ENCODE measurements at places on chromosomes 2 and 18.

DNA sequence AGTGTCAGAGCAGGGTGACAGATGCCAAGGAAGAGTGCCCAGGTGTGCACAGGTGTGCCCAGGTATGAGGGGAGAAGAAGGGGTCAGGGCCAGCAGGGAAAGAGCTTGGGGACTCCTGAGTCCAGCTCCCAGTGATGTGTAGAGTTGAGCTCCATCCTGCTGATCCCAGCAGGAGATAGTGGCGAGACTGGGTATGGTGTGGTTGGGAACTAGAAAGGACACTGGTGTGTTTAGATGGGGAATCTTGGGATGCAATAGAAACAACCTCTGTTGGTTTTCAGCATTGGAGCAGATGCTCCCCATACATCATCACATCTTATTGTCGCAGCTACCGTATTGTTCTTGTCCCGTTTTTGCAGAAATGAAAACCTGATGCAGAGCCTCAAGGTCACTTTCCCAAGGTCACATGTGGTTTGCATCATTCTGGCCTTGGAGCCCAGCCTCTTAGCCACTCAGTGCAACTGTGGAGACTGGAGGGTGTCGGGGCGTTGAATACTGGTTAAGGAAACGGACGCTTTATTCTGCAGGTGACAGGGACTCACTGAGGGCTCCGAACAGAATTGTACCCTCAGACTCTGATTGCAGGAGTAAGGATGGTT lies 166.7 kb downstream of the AGAP1 start:
- no peak for DNase-seq

GRCh38 chr2:182628916-182629315 lies 87.1 kb upstream of the DNAJC10 start:
- no peak for DNase-seq

- DNase-seq, result no peak
Observed at GRCh38 chr2:134491771-134492441, 226.9 kb downstream of the TMEM163 start.

GRCh38 chr2:226862623-226863022 lies 26.8 kb downstream of the RHBDD1 start:
- no peak for DNase-seq

DNA sequence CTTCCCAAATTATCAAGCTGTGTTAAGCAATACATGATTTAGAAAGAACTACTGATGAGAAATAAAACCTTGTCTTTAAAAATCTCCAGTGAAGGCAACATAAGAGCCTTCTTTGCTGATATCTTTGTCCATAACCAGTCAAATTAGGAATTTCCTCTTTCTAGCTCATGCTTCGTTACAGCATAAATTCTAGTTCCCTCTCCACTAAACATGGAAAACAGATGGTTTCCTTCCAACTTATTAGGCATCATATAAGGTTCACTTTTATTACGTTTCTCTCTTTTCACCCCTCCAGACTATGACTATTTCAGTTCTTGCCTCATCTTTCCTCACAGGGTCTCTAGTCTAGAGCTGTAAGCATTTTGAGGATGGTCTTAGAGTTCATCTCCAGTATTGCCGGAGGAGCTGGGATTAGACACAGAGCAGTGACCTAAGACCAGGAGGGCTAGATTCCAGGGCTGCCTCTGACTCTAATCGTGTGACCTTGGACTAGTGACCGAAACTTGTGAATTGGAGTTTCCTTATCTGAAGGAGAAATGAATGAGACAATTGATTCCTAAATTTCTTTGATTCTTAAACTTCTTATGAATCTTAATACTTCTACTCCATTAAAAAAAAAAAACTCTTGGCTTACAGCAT lies 195.5 kb upstream of the APCDD1 start:
- DNase-seq, result peak; percentile 9

GRCh38 chr2:99970292-99970868 lies 172.0 kb downstream of the AFF3 start:
- DNase-seq, result peak; percentile 29

DNA sequence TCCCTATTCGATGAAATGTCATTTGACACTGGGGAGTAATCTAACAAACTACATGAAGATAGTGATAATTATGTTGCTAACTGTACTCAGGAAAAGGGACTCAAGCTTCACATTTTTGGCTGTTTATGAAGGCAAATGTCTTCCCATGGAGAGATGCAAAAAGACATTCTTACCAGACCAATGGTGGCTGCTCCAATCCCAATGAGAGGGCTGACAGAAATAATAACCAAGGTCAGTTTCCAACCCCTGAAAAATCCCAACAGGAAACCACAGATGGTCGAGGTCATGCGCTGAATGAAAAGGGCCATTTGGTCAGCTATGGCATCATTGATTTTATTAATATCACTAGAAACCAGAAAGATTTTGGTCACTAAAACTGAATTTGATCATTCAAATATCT lies 37.6 kb downstream of the ABCB11 start:
- no peak for DNase-seq

- no peak for DNase-seq
Observed at GRCh38 chr18:57505231-57505630, 70.1 kb downstream of the ONECUT2 start.

DNA sequence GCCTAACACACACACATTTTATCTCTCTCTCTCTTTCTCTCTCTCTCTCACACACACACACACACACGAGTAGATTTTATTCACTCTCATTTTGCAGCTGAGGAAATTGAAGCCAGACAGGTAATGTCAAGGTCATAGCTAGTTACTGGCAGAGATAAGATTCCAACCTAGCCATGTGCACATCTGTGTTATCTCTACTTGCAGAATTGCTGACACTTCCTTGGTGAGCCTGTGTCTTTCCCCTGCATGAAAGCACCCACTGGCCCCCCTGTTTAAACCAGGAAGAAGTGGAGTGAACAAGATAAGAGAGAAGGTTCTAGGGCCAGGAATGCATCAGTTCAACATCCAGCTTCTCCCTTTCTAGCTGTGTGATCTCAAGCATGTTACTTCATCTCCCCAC lies 423.7 kb downstream of the TXNL1 start:
- no peak for DNase-seq

GRCh38 chr2:107936433-107937359 lies 49.6 kb upstream of the SLC5A7 start:
- DNase-seq, result no peak

GRCh38 chr2:150544731-150545130 lies 57.3 kb upstream of the RND3 start:
- DNase-seq, result no peak

DNA sequence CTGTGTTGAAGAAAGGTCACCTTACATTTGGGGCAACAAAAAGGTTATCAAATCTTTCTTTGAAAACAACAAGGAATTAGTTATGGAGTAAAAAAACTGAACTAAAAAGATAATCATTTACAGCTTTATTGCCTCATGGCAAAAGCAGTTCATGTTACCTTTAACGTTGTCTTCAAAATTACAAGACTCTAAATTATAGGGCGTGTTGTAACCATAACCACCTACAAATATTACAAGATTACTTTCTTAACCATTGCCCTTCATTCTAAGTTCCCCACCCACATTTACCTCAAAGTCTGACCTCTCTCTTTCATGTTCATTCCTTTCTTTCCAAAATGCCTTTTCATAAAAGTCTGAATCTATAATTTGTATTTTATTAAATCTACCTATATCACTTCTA lies 74.6 kb upstream of the LRATD1 start:
- DNase-seq, result no peak

GRCh38 chr18:80253871-80254492 lies 6.7 kb upstream of the PARD6G start:
- no peak for DNase-seq

GRCh38 chr2:160334028-160334741 lies 134.1 kb upstream of the ITGB6 start:
- no peak for DNase-seq

DNA sequence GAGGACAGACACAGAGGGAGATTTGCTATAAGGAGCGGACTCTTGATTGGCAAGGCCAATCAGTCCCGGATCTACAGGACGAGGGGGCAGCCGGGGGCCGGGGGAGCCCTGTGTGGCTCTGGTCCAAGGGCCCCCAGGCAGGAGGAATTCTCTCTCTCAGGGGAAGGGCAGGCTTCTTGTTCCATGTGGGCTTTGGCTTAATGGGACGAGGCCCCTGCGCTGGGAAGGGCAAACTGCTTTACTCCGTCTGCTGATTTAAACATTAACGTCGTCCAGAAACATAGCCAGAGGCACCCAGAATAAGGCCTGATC lies 75.9 kb downstream of the TMEM18 start:
- DNase-seq, result no peak

DNA sequence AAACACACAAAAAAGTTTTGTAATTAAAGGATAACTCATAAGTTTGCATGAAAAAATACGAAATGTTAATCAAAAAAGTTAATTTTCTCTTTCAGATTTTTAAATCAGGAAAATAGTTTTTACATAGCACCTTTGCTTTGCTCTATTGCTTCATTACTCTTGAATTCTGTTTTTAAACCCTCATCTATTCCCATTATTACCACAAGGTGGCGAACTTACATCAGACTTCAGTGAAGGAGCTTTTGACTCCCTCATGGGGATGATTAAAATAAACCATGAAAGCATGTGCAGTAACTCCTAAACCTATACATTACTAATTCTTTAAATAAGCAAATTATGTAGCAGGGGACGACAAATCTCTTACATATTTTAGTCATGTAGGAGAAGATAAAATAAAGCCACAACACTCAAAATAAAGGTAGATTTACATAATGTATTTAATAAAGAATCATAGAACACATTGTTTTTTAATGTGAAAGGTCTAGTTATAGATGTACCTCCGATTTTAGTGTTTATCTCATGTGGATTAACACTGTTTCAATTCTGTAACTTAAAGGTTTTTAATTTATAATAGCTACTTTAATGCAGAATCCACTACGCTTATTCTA lies 105.2 kb downstream of the NETO1 start:
- peak; percentile 46 for DNase-seq

All from MV-4-11 (cell line).